ENCODE measurements at places on chromosomes 3 and 15.

- no peak for DNase-seq
Observed at GRCh38 chr3:17213102-17213501, 328.3 kb downstream of the PLCL2 start.

GRCh38 chr15:98966091-98966787, 41.4 kb downstream of the PGPEP1L start:
- DNase-seq = no peak

DNA sequence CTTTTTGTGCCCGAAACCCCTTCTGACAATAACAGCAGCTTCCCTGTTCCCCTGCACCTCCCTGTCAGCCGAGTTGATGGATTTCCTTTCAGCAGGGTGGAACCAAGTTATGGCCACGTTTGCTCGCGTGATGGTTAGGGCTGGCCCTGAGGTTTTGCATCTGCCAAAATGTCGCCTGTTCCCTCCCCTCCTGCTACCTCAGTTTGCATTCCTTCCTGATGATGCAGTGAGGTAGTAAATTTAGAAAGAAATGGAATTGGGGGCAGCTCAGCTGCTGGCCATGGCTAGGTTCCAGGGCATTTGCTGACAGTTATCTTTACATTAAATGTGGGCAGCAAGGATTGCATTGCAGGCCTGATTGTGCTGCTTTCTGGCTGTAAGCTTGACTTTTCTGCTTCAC, 13.2 kb downstream of the LIMD1 start:
- DNase-seq = no peak

DNA sequence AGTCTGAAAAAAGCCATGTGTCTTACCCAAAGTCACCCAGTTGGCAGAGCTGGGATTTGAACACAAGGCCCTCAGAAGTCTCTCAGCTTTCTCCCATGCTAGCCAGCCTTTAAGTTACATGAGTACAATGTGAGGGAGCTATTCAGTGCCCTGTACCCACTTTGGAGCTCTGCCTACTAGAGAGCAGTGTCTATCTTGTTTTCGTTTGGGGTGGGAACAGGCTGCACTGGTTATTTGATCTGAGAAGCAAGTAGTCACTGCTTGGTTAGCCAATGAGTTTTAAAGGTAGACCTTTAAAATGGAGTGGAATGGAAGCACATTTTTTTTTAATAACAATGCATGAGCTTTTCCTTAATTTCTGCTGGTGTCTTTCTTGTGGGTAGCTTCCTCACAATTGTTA, 231.1 kb upstream of the BHLHE40 start:
- no peak for DNase-seq

DNA sequence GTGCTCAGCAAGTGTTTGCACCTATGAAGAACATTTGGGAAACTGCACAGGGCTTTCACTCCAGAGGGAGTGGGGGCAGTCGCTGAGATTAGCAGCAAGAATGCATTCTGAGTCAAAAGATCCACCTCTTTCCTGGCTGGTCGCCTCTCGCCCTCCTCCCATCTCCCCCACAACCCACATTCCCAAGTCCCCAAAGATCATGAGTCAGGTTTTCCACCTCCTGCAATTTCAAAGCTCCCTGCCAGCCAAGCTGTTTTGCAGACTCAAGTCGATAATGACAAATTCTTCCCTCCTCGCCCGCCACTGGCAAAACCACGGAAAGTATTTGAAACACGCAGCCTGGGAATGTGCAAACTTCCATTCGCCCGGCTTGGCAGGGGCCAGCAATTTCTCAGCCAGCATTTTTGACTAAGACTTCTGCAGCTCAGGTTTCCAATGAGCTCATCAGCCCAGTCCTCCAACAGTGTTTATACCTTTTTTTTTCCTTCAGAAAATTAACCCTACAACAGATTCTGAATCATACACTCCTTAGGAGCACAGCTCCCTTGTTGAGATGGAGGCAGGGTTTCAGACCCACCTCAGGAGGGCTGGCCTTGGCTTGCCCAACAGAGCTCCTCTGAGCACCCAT, 181.4 kb downstream of the SMAD6 start:
- DNase-seq = no peak

- no peak for DNase-seq
Observed at GRCh38 chr3:11776346-11776745, 70.3 kb downstream of the TAMM41 start.

GRCh38 chr3:28521663-28522062, 173.0 kb upstream of the AZI2 start:
- DNase-seq = no peak

GRCh38 chr15:78979456-78980320, 34.8 kb upstream of the CTSH start:
- DNase-seq = peak; percentile 56

GRCh38 chr3:58529516-58530353, 7.3 kb downstream of the ACOX2 start:
- DNase-seq = no peak

DNA sequence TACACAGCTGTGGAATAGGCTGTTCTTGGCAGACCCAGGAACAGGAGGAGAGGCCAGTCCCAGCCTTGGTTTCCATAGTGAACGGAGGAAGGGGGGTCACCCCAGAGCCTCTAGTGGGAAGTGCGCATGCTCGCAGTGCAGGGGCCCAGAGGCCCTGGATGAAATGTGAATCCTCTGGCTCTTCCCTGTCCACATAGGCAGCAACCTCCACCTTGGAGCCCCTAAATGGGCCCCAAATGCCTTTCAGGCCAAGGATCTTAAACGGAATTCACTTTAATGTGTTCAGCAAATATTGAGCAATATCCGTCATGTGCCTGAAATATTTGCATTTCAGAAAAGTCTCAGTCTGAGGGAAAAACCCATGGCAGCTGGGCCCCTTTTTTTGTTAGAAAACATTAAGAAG, 3.3 kb upstream of the NDN start:
- no peak for DNase-seq

DNA sequence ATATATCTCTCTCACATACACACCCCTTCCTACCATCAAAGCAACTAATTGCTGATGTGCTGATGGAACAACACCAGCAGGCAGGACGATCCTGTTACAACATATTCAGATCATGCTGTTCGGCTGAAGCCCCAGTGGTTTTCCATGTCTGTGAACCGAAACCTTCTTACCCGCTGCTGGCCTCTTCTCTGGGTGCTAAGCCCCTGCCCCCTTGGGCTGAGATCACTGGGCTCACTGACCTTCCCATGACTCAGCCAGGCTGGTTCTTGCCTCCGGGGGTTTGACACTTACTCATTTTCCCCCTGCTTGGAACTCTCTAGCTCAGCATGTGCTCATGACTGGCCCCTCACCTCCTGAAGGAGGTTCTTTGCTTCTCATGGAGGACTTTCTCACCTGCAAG, 122.0 kb upstream of the RGMA start:
- no peak for DNase-seq

GRCh38 chr3:9345041-9345440, 17.8 kb upstream of the THUMPD3 start:
- no peak for DNase-seq

DNA sequence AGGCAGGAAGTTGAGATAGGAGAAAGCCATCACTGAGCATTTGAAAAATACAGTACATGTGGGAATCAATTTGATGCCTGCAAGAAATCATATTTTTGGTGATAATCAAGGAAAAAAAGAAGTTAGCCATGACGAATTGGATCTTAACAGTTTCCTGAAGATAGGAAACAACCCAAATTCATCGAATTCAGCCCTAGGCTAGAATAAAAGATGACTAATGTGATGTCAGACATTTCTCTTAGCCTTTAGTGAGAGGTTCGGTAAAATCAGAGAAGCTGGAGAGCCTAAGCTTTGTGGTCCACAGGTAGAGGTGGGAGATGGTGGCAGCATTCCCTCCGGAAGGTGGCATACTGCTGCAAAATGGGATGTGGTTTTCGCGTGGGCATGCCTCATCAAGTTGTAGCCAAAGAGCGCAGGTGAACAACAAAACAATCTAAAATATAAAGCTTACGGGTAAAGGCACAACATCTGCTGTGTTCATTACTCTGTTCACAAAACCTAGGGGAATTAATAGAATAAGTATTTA, 144.1 kb upstream of the ALCAM start:
- no peak for DNase-seq

- DNase-seq = peak; percentile 44
Observed at GRCh38 chr15:75198560-75199356, 2.9 kb upstream of the C15orf39 start.

GRCh38 chr15:46170326-46170725, 535.5 kb downstream of the SQOR start:
- DNase-seq = no peak

- DNase-seq = no peak
Observed at GRCh38 chr3:134896141-134896540, 101.1 kb downstream of the EPHB1 start.

DNA sequence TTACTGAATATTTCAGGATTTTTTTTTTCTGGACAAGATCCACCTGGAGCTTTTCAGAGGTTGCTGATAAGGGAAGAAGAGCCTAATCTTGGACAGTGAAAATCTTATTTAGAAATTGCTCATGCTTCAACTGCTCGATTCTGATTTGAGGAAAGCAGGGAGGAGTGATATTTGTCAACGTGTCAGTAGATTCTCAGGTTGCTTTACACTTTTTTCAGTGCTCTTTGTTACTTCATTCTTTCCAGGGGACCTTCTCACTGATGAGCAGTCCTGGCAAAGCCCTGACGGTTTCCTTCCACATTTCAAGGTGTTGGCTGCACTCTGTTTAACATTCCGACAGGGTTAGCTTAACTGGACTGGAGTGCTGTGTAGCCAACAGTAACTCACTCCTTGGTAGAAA, 24.1 kb upstream of the RARB start:
- DNase-seq = no peak

GRCh38 chr3:43256714-43257461, 29.5 kb upstream of the SNRK start:
- DNase-seq = no peak

DNA sequence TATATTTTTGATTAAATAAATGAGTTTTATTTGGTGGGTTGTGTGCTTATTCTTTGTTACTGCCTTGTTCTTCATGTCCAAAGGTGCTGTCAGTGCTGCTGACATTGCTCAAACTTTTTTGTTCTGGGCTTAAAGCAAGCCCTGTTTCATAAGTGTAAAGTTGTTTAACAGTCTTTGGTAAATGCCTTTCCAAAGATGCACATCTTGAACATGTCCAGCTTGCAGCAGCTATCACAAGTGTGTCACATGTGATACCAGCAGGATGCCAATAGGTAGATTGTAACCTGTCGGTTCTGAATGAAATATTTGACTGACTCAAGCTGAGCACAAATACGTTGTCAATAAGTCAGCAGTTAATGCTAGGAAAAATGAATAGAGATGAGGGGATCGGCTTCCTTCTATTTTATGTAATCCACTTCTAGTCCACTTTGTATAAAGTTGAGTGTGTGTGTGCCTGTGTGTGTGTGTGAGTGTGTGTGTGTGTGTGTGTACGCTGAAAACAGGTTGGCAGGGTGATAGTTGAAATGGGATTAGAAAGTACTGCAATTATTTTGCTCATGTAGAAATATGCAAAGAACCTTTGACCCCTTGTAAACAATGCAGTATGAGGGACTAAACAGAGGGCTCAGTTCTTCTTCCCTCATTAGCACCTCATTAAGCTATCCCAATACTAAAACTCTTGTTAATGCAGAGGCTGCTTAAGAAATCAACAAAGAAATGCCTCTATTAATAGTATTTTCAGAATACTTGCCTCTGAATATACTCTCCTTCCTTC, 986.5 kb downstream of the TUSC7 start:
- DNase-seq = no peak

DNA sequence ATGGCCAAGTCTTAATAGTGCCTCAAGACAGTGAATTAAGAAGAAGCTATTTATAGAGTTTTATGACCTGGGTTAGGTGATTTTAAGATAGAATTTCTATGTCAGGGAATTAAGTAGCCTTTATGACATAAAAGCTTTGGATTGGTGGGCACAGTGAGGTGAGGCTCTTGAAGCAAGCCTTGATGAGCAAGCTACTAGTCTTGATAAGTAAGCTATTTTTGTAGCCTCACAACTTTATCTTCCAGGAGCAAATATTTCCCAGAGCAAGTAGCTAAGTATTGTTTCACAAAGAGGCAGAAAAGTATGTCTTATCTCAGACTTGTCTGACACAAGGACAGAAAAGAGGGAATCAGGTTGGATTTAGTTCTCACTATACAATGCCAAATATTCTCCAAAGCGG, 491.7 kb upstream of the RASGRP1 start:
- DNase-seq = no peak

GRCh38 chr3:78139166-78139565, 1099.3 kb downstream of the ROBO2 start:
- no peak for DNase-seq

DNA sequence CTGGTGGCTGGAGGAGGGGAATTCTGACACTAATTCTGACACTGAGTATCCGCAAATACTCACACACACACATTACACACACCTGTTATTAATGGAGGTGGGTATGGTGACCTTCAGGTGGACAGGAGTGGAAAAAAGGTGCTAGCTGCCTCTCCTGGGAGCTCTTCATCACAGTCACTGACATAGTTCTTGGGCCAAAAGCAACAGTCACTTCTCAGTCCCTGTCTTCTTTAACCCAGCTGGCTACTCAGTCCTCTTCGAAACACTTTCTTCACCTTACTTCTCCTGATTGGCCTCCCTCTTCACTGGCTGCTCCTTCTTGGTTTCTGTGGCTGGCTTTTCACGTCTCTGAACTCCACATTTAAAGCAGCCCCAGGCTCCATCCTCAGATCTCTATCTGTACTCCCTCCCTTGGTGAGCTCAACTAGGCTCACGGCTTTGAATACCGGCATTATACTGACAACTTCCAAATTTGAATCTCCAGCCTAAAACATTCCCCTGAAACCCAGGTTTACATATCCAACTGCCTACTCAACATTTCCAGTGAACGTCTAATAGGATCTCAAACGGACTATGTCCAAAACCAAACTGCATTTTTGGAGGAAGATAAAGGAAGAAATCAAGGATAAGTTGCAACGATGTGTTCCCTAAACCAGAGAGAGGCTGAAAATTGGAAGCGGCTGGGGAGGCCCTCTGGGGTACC, 53.2 kb upstream of the HEG1 start:
- DNase-seq = no peak

- DNase-seq = no peak
Observed at GRCh38 chr3:172218350-172219323, 179.3 kb downstream of the FNDC3B start.

DNA sequence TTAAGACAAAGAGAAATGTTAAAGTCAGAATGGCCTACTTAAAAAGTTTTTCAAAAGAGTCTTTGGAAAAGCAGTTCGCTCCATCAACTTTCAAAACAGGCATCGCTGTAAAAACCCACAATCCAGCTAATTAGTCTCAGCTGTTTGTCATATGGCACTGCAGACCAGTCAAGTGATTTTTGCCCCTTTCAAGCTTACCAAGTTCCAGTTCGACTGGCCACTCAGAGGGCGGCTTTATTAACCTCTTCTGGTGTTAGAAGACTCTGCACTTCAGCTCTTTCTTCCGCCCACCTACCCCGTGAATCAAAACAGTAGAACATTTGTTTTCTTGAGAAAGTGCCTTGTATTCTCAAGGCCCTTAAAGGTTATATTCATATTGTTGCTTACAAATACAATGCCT, 19.3 kb downstream of the RAB27A start:
- DNase-seq = no peak

- no peak for DNase-seq
Observed at GRCh38 chr3:44184319-44184953, 57.2 kb upstream of the TOPAZ1 start.

All from NCI-H774 (cell line).